Stimulated activated memory B cell treated with anti-CD40 and anti-IgM and Interleukin-4, amounts not matched to agents 10 μg/mL and 1 μg/mL and 100 μg/mL, for 72 hours (primary cell): ENCODE measurements at places on chromosomes 4 and X.
A peak's percentile ranks its signal among the peaks of the same experiment; 100 is the strongest.

DNA sequence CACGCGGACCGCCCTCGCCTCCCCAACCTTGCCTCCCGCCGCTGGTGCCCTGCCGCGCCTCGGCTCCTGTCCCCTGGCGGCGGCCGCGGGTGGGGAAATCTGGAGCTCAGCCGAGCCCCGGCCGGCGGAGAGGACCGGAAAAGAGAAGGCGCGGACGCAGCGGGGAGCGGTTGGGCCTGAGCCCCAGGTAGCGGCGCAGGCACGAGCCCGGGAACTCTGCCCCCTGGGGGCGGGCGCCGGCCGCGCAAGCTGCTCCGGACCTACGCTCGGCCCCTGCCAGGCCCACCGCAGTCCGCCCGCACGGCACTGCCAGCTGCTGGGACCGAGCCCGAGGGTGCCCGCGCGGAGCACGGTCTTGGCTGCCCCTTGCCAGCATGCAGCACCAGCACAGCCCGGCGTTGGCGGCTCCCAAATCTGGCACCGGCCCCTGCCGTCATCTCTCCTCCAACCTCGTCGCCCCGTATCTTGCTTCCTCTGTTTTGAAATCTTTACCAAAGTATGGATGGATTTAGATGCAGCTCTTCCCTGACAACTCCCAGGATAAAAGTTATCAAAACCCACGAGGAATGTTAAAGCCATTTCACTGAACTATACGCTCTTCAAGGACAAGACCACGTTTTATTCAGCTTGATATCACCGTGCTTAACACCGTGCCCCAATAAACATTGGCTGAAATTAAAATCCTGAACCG is at the start of gene PRSS12:
Gene PRSS12 (minus strand): TSS at position 161 of the 691 bp plus-strand sequence. CDS start 283 bp downstream, outside the sequence.
- peak; percentile 85 for ATAC-seq

- no peak for ATAC-seq
These were observed 32.3 kb downstream of the USP53 start for GRCh38 chr4:119244832-119245231.

DNA sequence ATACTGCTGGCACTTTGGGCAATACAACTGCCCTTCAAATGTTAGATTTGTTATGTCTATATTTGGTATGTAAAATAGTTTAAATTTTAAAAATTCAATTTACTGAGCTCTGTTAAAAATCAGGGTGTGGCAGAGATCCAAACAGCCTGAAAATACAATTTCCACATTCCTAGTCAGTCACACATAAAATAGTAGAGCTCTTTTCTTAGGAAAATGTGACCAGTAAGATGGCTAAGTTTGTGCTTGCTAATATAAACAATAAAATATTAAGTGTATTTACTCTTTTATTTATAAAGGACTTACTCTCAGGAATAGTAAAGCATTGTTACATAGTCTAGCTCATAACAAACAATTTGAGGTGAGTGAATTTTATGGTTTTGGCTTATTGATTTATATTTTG is 200.2 kb downstream of the DKK2 start:
- ATAC-seq, result no peak

GRCh38 chr4:20984576-20984836 is 284.2 kb downstream of the PACRGL start:
- ATAC-seq, result no peak

DNA sequence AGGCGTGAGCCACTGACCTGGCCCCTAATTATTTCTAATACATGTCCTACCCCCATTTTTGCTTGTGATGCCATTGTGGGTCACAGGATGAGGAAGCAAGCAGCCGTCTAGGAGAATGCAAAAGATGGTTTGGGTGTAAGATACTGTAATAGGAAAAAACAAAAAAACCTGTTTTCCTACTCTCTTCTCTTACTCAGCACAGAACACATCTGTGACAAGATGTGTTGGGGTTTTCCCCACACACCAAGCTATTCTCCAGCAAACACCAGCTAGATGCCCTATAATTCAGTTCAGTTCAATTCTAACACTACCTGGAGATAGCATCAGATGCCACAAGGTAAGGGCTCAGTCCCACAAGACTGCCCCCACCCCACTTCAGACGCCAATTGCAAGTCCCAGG is 15.3 kb upstream of the HPRT1 start:
- ATAC-seq, result no peak
